CD4-positive, alpha-beta T cell treated with Interleukin-15 for 4 hours (primary cell): ENCODE measurements at places on chromosomes 7 and 10.
A peak's percentile ranks its signal among the peaks of the same experiment; 100 is the strongest.

DNA sequence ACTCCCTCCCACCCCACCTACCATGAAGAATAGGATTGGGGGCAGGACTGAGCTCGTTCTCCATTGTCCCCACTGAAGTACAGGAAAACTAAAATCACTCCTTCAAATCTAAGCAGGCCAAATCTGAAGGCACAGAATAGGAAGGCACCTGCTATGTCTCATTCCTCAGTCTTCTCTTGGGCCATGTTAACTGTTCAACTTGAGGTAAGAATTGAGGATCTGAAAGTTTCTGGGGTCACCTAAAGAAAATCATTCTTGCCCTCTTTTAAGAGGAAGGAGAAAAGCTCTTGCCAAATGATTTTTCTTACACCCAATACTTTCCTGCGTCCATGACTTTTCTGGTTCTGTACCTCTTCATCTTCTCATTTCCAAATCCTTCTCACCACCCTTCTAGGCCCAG lies 4.9 kb downstream of the CPN1 start:
- no peak for DNase-seq

- DNase-seq: no peak
Measured at GRCh38 chr7:4066206-4066605, 615.9 kb upstream of the FOXK1 start.

GRCh38 chr7:13411151-13411550 lies 578.3 kb downstream of the ETV1 start:
- DNase-seq: no peak

- no peak for DNase-seq
Measured at GRCh38 chr7:155377838-155378579, 79.9 kb upstream of the EN2 start.

GRCh38 chr10:120583424-120584108 lies 126.5 kb downstream of the PLPP4 start:
- no peak for DNase-seq

GRCh38 chr10:48470115-48470892 lies 134.6 kb downstream of the ARHGAP22 start:
- DNase-seq: no peak

GRCh38 chr10:4067531-4067930 lies 282.5 kb upstream of the KLF6 start:
- peak; percentile 27 for DNase-seq

DNA sequence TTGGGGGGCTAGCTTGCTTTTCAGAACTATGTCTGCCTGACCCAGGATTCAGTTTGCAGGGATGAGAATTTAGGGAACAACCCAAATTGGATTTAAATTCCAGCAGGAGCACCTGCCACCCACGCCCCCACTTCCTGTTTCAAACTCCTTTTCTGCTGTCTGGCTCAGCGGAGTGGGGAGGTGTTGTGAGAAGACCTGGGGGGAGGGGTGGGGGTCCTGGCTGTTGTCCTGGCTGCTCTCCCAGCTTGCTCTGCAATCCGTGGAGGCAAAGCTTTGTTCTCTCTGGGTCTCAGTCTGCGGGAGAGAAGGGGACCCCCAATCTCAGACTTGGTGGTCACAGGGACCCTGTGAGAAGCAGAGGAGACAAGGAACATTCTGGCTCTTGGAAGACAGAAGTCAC lies 799 bp downstream of the KCNK18 start:
- no peak for DNase-seq

DNA sequence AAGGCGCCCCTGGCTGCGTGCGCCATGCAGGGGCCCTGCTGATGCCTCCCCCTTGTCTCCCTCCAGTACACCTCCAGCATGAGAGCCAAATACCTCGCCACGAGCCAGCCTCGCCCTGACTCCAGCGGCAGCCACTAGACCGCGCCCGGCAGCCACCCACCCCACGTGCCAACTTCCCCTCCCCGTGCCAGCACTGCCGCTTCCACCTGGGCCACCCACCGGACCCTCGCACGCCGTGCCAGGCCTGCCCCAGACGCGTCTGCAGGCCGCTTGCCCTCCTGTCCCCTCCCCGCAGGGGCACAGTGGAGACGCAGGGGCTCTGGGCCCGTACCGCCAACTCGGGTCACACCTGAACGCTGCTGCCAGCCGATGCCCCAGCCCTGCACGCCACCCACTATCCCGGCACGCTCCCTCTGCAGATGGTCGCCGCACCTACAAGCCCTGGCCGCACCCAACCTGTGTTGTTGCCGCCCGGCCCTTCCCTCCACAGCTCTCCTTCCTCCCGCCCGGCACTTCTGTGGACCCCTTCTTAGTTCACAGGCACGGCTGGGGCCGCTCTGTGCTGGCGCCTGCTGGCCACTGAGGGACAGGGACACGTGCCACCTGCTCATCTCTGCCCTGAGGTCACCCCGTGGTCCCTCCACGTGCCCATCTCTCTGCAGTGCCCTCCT lies 26.3 kb upstream of the AMZ1 start:
- DNase-seq: no peak

- no peak for DNase-seq
Measured at GRCh38 chr7:64630496-64630895, 35.4 kb upstream of the ZNF107 start.

DNA sequence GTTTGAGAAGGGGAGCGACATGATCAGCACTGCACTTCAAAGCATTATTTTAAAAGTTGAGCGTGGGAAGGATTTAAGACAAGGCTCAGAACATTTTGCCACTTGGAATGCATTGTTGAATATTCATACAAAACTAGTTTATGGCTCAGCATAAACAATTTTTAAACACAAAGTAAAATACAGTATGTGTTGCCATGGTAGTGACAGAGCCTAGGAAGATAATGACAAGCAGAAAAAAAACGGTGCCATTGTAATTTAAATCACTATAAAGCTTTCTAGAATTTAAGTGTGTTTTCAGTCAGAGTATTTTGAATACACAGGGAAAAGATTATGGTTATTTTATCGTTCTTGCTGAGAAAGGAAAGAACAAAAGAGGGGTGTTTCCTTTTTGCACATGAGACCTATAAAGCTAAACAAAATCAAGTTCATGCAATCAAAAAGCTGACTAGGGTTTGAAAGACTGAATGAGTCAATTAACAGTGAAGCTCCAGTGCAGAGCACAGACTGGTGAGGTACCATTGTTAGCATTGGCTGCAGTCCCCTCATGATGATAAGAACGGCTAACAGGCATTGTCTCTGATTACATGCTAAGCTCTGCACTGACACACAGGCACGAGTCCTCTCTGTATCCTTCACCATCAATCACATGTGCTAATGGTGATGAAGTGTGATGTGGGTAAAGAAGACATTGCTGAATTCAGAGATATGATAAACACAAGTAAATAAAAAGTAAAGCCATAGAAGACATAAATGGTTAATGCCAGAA lies 181.9 kb upstream of the VSTM2A start:
- no peak for DNase-seq

DNA sequence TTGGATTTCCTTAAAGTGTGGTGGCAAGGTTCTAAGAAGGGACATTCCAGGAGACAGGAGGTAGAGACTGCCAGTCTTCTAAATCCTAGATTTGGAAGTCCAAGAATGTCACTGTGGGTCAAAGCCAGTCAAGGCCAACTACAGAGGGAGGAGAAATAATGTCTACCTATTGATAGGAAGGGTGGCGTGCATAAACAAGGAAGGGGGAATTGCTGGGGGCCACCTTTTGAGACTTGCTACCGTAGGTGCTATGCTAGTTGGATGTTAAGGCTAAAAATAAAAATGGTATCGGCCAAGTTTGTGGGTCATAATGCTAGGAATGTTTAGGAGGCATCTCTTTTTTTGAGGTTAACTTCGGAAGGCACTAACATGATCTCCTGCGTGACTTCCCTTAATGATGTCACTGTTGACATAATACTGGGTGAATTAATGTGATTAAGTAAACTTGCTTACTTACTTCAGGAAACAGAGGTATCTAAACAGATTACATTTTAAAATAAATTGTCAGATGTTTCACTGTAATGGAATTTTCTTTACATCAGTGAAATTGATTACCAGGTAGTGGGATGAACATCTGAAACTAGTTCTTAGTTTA lies 4.8 kb downstream of the BTRC start:
- DNase-seq: no peak

DNA sequence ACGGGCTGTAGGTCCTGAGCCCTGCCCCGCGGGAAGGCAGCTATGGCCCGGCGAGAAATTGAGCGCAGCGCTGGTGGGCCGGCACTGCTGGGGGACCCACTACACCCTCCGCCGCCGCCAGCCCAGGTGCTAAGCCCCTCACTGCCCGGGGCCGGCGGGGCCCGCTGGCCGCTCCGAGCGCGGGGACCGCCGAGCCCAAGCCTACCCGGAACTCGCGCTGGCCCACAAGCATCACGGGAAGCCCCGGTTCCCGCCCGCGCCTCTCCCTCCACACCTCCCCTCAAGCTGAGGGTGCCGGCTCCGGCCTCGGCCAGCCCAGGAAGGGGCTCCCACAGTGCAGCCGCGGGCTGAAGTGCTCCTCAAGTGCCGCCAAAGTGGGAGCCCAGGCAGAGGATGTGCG lies 5.5 kb upstream of the CACUL1 start:
- DNase-seq: no peak

DNA sequence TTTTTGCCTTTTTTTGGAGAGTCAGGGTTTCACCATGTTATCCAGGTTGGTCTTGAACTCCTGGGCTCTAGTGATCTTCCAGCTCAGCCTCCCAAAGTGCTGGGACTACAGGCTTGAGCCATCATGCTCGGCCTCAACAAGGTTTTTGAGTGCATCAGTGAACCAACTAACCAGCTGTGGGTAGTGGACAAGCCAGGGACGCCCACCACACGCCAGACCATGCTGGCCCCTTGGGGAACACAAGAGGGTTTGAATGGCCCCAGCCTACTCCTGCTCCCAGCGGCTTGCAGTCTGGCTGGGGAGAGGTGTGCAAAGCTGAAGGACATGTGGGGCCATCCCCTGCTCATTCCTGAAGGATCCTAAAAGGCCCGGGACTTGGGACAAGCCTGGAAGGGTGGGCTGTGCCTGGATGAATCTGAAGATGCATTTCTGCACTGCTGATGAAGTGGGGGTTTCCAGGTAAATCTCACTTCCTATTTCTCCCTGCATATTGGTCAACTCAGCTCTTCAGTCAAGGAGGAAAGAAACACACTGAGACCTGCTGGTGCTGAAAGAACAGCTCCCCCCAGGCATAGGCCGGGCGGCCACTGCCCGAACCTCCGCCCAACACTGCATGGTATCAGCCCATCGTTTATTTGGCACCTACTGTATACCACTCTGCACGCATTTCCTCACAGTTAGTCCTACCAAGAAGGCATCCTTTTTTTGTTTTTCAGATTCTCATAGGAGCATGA lies 6.9 kb downstream of the MMD2 start:
- no peak for DNase-seq

GRCh38 chr10:94214481-94214893 lies 148.3 kb downstream of the NOC3L start:
- no peak for DNase-seq

DNA sequence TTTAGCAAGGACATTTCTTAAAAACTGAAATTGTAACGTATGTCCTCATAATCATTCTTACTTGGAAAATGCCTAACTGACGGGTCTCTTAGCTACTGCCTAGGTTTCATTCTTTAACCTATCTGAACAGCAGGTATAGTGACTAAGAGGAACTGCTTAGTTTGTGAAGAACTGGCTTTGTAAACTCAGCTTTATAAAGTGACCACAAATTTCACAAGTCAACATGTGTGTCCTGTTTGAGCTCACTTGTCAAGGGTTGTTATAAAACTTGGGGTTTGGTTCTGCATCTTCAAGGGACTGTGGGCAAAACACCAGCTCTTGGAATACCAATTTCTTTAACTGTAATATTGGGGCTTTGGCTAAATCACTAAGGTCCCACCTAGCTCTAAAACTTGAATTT lies 32.2 kb downstream of the MRPS33 start:
- DNase-seq: no peak

GRCh38 chr10:43000651-43001426 lies 76.0 kb upstream of the RET start:
- DNase-seq: no peak

DNA sequence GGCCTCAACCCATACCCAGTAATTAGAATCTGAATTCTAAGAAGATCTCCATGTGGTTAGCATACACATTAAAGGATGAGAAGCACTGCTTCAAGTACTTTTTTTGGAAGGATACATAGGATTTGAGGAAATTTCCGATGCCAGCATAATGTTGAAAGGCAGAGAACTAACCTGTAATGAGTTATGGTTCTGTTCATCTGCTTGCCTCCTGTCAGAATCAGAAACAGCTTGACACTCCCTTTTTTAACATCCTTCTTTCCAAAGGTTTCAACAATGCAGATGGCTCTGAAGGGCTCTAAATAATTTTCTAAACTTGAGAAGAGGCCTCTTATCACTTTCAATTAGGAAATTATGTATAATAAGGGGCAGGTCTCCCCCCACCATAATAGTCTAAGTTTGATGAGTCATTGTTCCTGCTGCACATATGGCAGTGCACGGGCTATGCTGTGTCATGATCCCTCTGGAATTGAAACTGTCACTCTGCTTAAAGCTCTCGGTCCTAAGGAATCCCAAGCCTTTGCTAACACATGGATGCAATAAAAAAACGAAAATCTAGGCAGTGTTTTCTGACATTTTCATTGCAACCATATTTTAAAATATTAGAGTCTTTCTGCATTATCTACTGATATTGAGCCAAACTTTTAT lies 291.2 kb upstream of the FZD1 start:
- DNase-seq: no peak

- DNase-seq: no peak
Measured at GRCh38 chr10:119274519-119275045, 67.2 kb downstream of the GRK5 start.

- no peak for DNase-seq
Measured at GRCh38 chr7:50542132-50542531, 23.1 kb downstream of the DDC start.

DNA sequence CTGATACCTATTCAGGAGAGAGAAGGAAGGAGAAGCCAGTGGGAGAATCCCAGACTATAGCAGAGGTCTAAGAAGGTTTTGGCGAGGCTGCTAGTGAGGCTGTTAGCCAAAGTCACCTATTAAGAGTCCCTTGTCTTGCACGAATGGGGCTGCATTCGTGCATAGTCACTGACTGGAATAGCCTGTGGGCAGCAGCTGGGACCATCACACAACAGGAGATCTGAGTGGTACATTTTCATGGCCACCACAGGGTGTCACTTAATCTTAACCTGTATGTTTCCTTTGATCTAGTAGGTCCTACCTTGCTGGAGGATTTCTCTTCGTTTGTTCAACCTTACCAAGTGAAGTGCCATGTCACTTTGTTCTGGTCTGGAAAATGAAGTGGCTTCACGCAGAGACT lies 319.9 kb downstream of the BMPER start:
- DNase-seq: no peak

GRCh38 chr10:108791794-108792474 lies 1131.4 kb downstream of the XPNPEP1 start:
- no peak for DNase-seq

DNA sequence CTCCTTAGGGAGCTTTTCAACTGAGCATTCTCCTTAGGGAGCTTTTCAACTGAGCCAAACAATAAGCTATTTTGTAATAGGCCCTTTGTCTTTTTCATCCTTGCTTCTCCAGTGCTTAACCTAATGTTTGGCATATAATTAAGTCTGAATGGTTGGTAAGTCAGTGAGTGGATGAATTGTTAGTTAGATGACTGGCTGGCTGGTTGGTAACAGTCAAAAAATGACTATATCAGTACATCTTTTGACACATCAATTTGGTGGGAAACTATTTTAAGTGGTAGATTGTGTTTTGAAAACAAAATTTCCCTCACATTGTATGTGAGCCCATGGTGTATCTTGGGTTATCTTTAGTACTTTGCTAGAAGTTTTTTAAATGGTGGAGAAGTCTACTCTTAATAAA lies 16.4 kb downstream of the ING3 start:
- no peak for DNase-seq
